ENCODE measurements at places on chromosomes 2 and 18. TPM values are rescaled to one million over a fixed set of nuclear protein-coding genes. Genes with fewer than 3 reads are reported as not detected.

Gene SULT1C4
- 14.0 TPM for total RNA-seq

GRCh38 chr2:233124421-233125080, 64.4 kb downstream of the INPP5D start:
- DNase-seq = no peak

GRCh38 chr18:77632758-77633157, 383.1 kb downstream of the GALR1 start:
- DNase-seq = no peak

Gene CTNNA2
- total RNA-seq = 3.7 TPM

Gene PIEZO2
- 77.5 TPM for total RNA-seq

Gene FAM237A
- not detected for total RNA-seq

- DNase-seq = no peak
Observed at GRCh38 chr2:211982162-211982561, 556.4 kb downstream of the ERBB4 start.

Measured in hepatocyte (in vitro differentiated cells).